ENCODE measurements at places on chromosomes 11 and 22.

- H3K27ac ChIP-seq: no peak overlapping the region
- H3K4me3 ChIP-seq: no peak overlapping the region
- H3K27me3 ChIP-seq: no peaks in the 10 kb centered on the region
- no peaks in the 10 kb centered on the region for H3K4me1 ChIP-seq
- no peak for DNase-seq
These were observed 2.5 kb upstream of the OR51G1 start for GRCh38 chr11:4926608-4927007.

DNA sequence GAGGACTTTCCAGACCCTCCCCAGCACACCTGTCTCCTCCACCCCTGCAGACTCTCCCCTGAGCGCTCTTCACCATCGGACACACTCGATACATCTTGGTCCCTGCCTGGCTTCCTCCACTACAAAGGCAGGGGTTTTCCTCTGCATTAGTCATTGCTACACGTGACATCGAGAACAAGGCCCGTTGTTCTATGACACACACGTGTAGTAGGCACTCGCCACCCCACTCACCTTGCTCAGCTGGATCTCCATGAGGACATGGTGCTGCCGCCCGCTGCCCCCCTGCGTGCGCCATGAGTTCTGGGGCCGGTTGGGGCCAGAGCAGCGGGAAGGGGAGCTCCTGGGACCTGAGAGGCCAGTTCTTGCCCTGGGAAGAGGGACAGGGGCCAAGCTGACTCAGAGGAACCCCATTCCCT, 16.7 kb downstream of the ATG2A start:
- peaks cover 5% of the 10 kb centered on the region for H3K36me3 ChIP-seq
- no peak overlapping the region for H3K27ac ChIP-seq
- no peak for DNase-seq
- no peaks in the 10 kb centered on the region for H3K27me3 ChIP-seq

GRCh38 chr11:8998017-8998416, 5.8 kb downstream of the NRIP3 start:
- no peaks in the 10 kb centered on the region for H3K4me1 ChIP-seq
- H3K27me3 ChIP-seq: peaks cover 9% of the 10 kb centered on the region
- H3K27ac ChIP-seq: no peak overlapping the region
- DNase-seq: no peak
- H3K4me3 ChIP-seq: no peak overlapping the region

GRCh38 chr11:72036687-72037086, 38.0 kb downstream of the IL18BP start:
- H3K4me3 ChIP-seq: no peak overlapping the region
- no peak overlapping the region for H3K27ac ChIP-seq
- no peak for DNase-seq

DNA sequence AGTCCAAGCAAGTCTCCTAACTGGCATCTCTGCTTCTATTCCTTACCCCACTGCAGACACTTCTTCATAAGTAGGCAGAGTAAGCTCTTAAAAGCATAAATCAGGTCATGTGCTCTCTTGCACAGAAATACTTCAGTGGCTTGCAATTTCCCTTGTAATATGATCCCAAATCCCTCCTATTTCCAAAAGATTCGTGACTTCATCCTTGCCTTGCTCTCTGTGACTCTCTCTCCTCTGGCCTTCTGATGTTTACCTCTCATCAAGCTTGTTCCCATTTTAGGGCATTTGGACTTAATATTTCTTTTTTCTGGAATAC, 37.4 kb upstream of the NCR3LG1 start:
- no peak for DNase-seq
- no peak overlapping the region for H3K4me3 ChIP-seq
- H3K27ac ChIP-seq: no peak overlapping the region
- H3K4me1 ChIP-seq: no peaks in the 10 kb centered on the region

GRCh38 chr11:95968585-95968984, 44.7 kb upstream of the MTMR2 start:
- no peak overlapping the region for H3K27ac ChIP-seq
- DNase-seq: no peak
- no peaks in the 10 kb centered on the region for H3K27me3 ChIP-seq
- no peaks in the 10 kb centered on the region for H3K4me1 ChIP-seq
- H3K4me3 ChIP-seq: no peak overlapping the region
- no peaks in the 10 kb centered on the region for H3K36me3 ChIP-seq

Data from colonic mucosa (tissue), 4 donors.